HCEC 1CT (cell line): ENCODE measurements at places on chromosomes 2 and 18.

DNA sequence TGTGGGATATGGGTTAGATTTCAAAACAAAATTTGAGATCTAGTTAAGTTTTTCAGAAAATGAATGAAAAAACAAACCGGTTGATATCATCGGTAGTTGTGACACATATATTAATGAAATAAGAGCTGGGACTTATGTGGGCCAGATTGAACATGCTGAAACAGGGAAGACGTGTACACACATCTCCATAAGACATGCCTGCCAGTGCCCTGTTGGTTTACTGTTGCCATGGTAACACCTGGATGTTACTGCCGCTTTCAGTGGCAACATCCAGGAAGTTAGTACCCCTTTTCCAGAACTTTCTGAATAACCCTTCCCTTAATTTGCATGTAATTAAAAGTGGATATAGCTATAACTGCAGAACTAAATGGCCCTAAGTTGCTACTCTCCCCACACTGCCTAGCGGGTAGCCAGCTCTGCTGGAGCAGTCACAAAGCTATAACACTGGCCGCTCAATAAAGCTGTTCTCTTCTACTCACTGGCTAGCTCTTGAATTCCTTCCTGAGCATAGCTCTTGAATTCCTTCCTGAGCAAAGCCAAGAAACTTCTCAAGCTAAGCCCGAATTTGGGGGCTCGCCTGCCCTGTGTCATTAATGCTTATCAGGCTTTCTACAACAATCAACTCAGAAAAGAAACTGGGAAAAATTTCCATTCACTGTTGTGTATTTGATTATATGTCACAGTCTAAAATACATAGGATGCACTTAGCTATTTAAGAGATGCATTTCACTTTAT is 776.3 kb upstream of the CDH7 start:
- no peak for DNase-seq

DNA sequence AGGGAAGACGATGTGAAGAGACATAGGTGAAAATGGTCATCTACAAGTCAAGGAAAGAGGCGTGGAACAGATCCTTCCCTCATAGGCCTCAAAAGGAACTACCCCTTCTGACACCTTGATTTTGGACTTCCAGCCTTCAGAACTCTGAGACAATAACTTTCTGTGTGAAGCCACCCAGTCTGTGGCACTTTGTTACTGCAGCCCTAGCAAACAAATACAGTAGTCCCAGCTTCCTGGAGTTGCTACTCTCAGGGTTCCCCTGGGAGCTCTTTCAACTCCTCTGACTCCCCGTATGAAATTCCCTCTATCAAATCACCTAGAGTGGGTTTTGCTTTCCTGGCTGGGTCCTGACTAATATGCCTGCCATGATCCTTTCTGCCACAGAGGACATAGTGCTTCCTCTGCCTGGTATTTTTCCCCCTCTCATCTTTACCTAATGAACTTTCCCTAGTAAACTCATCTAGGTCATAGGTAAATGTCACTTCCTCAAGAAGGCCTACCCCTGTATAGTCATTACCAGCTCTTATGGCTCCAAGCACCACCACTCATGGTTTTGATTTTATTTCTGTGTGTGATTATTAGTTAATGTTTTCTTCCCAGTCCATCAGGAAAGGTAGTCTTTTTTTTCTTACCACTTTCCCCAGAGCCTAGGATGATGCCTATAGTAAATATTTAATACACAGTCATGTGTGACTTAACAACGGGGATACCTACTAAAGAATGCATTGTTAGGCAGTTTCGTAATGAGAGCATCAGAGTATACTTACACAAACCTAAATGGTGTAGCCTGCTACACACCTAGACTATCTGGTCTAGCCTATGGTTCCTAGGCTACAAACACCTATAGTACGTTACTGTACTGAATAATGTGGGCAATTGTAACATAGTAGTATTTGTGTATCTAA is 111.5 kb upstream of the LGALSL start:
- DNase-seq = no peak

GRCh38 chr2:42385225-42385624 is 24.2 kb upstream of the COX7A2L start:
- DNase-seq = peak; percentile 16

DNA sequence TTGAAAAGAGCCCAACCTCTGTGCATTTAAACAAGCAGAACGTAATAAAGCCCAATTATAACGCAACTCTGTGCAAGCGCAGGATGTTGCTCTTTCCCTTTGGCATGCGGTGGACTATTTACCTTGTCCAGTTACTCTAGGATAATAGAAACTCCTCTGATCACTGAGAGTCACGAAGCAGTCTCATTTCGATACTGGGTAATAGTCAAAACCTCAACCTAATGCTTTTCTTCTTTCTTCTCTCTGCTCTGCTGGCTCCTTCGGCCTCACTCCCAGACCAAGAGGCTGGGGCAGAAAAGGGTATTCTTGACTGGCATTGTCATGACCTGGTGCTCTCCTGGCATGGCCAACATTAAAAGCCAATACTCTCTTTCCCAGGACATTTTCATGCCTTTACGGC is 89.7 kb upstream of the GCFC2 start:
- no peak for DNase-seq

DNA sequence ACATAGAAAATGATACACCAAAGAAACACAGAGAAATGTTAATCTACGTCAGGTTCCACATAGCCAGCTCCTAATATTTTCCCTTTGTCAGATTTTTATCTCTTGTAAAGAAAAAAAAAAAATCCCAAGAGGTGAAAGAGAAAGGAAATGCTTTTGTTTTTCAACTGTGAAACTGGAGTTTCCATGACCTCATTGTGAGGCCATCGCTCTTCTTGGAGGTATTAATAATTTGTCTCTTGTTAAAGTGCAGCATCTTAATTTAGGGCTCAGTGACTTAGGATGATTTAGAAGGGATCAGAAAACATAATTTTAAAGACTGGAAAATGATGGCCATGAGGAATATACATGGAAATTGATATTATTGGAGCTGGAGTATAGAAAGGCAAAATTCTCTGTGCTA is 21.7 kb downstream of the ARHGAP28 start:
- no peak for DNase-seq

- no peak for DNase-seq
These were observed 359.9 kb upstream of the HNRNPA3 start for GRCh38 chr2:176852667-176853066.

GRCh38 chr18:11502368-11502767 is 107.0 kb upstream of the SLC35G4 start:
- no peak for DNase-seq

- no peak for DNase-seq
These were observed 231.5 kb upstream of the SPRED2 start for GRCh38 chr2:65663831-65664407.

DNA sequence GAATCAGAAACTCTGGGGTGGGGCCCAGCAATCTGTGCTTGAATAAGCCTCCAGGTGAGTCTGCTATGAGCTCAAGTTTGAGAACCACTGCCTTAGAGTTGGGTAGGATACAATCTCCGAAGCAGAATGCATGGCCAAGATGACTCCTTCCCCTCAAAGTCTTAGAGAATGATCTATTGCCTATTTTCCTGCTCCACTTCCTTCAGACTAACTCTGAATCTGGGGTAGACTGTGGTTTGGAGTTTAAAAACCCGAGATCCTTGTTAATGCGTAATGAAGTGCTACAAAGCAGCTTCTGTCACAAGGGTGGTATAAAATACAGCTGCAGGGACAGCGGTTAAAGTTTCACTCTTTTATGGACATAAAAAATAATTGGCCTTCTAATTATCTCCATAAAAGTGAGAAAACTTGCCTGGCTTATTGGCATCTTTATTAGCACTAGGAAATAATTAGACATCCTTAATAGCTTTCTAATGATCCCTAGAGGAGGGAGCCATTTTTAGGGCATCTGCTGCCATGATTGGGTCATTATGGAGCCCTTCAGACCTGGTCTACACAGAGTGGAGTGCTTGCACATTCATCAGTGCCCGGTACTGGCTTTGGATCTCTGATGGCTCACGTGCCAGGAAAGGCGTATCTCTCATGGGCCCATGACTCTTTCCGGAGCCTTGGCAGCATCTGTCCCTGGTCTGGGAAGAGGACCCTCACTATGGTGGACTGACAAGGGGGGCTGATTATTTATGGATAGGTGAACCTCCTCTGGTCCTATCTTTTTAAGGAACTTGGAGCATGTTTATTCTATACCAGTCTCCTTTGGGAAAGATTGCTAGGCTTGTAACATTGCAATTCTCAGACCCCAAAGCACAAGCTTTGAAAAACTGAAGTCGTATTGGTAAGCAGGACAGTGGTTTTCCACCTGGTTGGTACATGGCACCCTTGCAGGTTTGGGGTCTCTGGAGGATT is 28.2 kb downstream of the SIX2 start:
- no peak for DNase-seq
